ENCODE measurements at places on chromosomes 2 and 18. TPM values are rescaled to one million over a fixed set of nuclear protein-coding genes. Genes with fewer than 3 reads are reported as not detected.

TUBA3D gene
- total RNA-seq = not detected

GRCh38 chr2:10331027-10331701 lies 28.5 kb downstream of the HPCAL1 start:
- no peaks in the 10 kb centered on the region for H3K27me3 ChIP-seq
- H3K36me3 ChIP-seq = peaks cover 41% of the 10 kb centered on the region
- peak overlapping the region; percentile 94 for H3K4me3 ChIP-seq
- H3K4me1 ChIP-seq = peaks cover 83% of the 10 kb centered on the region
- DNase-seq = peak; percentile 92

DNA sequence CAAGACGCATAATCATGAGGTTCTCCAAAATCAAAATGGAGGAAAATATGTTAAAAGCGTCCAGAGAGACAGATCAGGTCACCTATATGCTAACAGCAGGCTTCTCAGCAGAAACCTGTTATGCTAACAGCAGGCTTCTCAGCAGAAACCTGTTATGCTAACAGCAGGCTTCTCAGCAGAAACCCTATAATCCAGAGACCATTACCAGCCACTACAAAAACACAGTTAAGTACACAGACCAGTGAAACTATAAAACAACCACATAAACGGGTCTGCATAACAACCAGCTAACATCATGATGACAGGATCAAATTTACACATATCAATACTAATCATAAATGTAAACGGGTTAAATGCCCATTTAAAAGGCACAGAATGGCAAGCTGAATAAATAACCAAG lies 1548.4 kb upstream of the TMEFF2 start:
- no peak overlapping the region for H3K27ac ChIP-seq
- H3K4me3 ChIP-seq = no peak overlapping the region
- no peak for DNase-seq
- H3K27me3 ChIP-seq = no peaks in the 10 kb centered on the region

- H3K36me3 ChIP-seq = no peaks in the 10 kb centered on the region
- no peak overlapping the region for H3K4me3 ChIP-seq
- H3K27me3 ChIP-seq = no peaks in the 10 kb centered on the region
- no peak for DNase-seq
Measured at GRCh38 chr2:9675415-9676351, 44.9 kb upstream of the YWHAQ start.

C2orf66 gene
- not detected for total RNA-seq

PSMA8 gene
- total RNA-seq = 1.8 TPM

DNA sequence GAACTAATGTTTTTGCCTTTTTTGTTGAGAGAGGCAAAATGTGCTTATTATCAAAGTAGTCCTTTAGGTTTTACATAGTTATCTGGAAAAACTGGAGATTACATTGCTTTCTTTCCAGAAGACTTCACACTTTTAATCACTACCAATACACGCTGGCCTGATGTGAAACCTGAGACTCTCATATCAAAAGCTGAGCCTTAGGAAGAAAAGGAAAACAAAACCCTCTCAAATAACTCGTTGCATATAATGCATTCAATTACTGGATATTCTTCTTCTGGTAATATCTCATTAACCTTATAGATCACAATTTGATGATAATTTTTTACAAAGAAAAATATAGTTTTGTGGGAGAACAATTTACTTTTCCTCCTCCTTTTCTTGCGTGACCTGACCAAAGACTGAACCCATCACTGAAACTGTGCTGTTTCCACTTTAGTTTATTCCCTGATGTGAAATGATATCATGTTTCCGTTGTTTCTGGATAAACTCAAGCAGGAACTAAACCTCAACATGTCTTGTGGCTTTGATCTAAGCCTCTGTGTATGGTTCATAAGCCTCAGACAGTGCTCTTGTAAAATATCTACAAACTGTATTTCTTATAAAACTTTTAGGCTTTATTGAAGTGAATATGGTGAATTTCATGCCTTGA lies 332.4 kb downstream of the GULP1 start:
- H3K27ac ChIP-seq = no peak overlapping the region
- DNase-seq = no peak
- no peaks in the 10 kb centered on the region for H3K36me3 ChIP-seq
- no peak overlapping the region for H3K4me3 ChIP-seq
- no peaks in the 10 kb centered on the region for H3K4me1 ChIP-seq
- H3K27me3 ChIP-seq = no peaks in the 10 kb centered on the region

- DNase-seq = peak; percentile 59
- H3K4me3 ChIP-seq = peak overlapping the region; percentile 99
- H3K27ac ChIP-seq = peak overlapping the region; percentile 99
Measured at GRCh38 chr2:61885896-61886603, 2.4 kb downstream of the CCT4 start.

SETBP1 gene
- 10.2 TPM for total RNA-seq

All from activated CD8-positive, alpha-beta T cell treated with anti-CD3 and anti-CD28 coated beads for 36 hours (primary cell).